Fibroblast of mammary gland (primary cell): ENCODE measurements at places on chromosomes 5 and 9.

DNA sequence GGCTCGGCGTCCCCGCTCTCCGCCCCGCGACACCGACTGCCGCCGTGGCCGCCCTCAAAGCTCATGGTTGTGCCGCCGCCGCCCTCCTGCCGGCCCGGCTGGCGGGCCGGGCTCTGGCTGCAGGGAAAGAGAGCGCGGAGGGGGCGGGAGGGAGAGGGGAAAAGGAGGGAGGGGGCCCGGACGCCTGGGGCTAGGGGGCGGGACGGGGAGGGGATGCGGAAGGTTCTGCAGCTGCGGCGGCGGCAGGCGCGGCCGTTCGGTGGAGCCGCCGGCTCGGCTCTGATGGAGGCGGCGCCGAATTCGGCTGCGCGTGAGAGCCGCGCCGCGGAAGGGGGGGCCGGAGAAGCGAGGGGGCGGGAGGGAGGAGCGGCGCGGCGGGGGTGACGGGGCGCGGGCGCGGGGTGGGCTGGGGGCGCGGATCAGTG lies at the start of gene MARCHF11:
TSS of gene MARCHF11 (minus strand) at position 281 of the 425 bp plus-strand sequence. CDS start at position 65, 216 bp downstream.
- no peak for DNase-seq

- DNase-seq = no peak
These were observed 81.8 kb upstream of the RASA1 start for GRCh38 chr5:87185838-87186237.

DNA sequence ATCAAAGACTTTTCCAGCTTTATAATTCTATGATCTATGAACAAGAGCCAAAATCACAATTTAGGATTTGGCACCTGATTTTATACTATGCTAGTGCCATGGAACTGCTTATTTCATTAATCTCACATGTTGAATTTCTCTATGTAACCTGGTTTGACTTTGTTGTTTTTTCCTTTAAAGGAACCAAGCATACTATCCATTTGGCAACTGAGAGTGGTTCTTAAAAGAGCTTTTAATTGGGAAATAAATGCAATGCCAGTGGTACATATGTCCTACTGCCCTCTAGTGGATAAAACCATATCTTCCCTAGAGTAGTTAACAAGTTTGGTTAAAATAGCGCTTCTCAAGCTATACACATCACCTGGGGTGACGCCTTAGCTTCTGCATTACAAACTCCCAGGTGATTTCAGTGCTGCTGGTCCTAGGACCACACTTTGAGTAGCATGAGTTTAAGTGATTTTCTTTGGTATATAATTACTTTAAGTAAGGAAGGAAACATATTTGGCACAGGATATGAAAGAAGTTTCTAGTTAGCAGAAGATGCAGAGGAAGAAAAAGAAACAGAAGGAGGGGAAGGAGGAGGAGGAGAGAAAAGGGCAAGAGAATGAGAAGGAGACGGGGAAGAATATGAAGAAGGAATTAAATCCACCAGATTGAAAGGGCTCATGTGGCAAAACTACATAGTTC lies 56.8 kb downstream of the FGF10 start:
- peak; percentile 74 for DNase-seq

- DNase-seq = no peak
These were observed 38.7 kb upstream of the SEMA4D start for GRCh38 chr9:89536600-89536999.

DNA sequence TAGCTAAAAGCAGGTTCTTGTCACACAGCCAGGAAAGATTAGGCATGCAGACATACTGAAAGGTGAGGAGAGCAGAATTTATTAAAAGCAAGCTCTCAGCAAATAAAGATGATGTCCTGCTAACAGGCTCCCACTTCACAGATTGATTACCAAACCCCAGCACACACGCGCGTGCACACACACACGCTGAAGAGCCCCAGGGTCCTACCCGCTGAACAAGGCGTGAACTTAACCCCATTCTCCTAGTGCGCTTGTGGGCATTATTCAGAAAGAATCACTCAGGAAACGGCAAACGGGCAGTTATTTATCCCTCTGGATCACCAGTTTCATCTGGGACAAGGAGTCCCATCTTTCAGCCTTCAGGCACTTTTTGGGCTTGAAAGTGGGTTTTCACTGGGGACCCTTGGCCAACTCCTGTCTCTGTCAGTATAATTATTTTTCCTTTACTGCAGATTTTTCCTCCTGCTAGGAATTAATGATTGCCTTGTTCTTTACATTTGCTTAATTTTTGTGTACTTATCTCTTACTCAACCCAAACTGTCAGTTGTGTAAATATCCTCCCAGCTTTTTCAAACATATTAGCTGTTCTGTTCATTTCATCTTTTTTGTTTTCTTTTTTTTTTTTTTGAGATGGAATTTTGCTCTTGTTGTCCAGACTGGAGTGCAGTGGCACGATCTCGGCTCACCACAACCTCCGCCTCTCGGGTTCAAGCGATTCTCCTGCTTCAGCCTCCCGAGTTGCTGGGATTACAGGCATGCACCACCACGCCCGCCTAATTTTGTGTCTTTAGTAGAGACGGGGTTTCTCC lies 92.6 kb downstream of the RIC1 start:
- DNase-seq = no peak

- no peak for DNase-seq
These were observed 76.9 kb upstream of the ADAMTSL1 start for GRCh38 chr9:18397076-18397475.

- DNase-seq = no peak
These were observed 338.4 kb downstream of the DNAH5 start for GRCh38 chr5:13606051-13606450.

DNA sequence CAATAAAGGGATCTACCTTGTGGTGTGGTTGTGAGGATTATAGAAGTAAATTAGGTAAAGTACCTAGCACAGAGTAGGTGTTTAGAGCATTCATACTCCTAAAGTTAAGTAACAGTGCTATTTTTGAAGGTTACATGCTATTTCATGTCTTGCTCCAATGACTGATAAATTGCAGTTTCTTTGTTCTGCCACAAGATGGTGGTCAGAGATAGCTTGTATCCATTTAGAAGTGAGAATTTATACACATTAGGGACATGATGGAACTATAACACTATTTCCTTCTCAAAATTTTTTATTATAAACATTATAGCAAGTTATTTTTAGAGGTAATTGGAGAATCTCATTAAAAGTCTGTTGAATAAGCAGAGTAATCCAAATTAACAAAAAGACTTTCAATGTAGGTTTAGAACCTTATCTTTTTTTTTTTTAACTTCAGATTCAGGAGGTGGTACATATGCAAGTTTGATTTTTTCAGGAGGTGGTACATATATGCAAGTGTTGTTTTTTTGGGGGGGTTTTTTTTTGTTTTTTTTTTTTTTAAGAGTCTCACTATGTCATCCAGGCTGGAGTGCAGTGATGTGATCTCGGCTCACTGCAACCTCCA lies 17.1 kb downstream of the MTREX start:
- DNase-seq = peak; percentile 63

DNA sequence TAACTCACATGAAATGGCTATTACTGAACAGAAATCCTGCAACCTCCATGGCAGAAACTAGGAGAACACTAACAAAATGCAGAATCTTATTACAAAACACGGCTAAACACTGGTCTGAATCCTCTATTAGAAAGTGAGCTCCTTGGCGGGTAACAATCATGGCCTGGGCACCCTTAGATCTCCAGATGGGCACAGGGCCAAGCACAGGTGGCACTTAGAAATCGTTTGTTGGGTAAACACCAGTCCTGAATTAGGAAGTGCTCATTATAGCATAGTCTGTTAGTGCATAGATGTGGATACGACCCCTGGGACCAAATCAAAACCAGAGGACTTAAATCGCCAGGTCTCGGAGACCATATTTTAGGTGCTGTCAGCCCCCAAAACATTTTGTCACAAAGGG lies 14.4 kb downstream of the VDAC1 start:
- DNase-seq = no peak
